ENCODE measurements at places on chromosomes 5 and 9.

GRCh38 chr5:180172447-180173197 lies 36.4 kb downstream of the RASGEF1C start:
- DNase-seq: no peak

DNA sequence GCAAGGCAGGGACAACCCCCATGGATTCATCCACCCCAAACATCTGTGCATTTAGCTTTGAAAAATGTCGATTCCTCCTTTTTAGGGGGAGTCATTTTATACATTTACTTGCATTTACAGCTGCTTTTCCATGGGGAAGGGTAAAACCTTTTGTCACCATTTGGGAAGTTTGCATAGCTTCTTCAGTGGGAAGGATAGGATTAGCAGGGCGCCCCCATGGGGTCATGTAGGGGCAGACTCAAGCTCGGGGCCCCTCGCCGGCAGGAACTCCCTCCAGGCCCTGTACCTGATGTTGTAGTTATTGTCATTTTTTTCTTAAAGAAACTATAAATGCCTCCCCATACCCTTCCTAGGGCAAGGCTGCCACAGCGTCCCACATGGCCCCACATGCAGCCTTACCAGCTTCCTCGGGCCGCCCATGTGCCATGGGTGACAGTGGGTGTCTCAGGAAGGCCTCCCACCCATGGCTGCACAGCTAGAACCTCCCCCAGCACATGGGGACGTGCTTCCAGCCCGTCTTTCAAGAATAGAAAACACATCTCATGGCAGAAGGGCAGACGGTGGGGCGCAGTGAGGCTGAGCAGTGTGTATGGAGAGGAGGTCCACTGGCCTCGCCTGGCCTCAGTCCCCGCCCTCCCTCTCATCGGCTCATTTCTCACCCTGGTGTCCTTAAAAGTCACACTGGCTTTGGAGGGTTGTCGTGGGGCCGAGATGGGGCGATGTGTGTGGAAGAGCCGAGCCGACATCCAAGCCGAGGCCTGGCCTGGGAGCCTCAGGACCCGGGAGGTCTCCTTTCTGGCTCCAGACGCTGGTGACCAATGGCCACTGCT lies 76.1 kb upstream of the OTULINL start:
- DNase-seq: no peak

- no peak for DNase-seq
These were observed 123.5 kb upstream of the SARDH start for GRCh38 chr9:133861692-133862091.

- no peak for DNase-seq
These were observed 362.3 kb upstream of the POU5F2 start for GRCh38 chr5:94103514-94104245.

- peak; percentile 18 for DNase-seq
These were observed 20.1 kb upstream of the TCERG1 start for GRCh38 chr5:146426853-146427618.

- peak; percentile 39 for DNase-seq
These were observed 5.2 kb upstream of the HINT2 start for GRCh38 chr9:35820076-35820475.

- DNase-seq: no peak
These were observed 36.2 kb downstream of the KIF4B start for GRCh38 chr5:155049569-155050383.

DNA sequence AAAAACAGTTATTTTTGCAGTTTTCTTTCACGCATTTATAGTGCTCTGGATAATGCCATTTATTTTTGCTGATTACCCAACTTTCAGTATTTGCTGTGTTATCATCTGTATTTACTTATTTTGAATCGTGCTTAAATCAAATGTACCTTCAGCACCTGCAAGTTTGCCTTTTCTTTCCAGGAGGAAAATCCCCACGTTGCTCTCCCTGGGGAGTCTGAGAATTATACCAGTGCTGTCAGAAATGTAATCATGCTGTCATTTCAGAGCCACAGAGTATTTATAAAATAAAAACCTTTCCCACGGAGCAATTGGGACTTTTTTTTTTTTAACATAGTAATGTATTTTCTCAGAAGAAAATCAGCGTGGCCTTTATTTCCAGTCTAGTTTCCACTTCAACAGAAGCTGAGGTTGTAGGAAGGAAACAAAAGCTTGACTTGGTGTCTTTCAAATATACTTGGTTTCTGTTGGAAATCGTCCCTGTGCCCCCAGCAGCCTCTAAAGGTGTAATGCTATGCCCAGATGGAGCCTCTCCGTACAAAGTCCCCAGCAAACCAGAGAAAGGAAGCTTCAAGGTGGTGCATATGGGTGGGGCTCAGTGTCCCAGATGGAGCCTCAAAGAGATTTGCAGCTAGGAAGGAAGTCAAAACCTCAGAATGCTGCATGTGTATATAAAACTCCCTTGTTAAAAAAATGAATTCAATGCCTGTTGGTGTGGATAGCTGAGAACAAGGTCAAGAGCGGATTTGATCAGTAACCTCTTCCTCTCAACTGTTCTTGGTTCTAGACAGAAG lies 2.1 kb downstream of the GPR150 start:
- no peak for DNase-seq

DNA sequence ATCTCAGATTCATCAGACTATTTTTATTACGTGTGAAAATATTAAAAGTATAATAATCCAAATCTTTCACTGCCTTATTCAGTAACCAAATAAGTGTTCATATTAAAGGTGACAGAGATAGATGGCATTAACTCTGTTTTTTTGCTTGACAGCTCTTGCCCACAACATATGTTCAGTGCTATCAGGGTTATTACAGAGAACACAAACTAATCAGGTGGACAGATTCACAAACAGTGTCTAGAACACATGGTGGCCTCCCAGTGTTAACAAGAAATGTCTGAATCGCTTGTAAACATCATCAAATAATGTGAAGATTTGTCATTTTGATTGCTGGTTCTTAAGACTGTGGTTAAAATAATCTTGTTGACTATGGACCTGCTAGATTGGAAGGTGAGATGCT lies 609.1 kb upstream of the GRAMD2B start:
- DNase-seq: no peak

- no peak for DNase-seq
These were observed 114.8 kb upstream of the COL5A1 start for GRCh38 chr9:134526584-134527477.

- DNase-seq: no peak
These were observed 6.9 kb upstream of the MEIKIN start for GRCh38 chr5:131952301-131952857.

- DNase-seq: no peak
These were observed 307.2 kb downstream of the HTR1A start for GRCh38 chr5:63655043-63655442.

DNA sequence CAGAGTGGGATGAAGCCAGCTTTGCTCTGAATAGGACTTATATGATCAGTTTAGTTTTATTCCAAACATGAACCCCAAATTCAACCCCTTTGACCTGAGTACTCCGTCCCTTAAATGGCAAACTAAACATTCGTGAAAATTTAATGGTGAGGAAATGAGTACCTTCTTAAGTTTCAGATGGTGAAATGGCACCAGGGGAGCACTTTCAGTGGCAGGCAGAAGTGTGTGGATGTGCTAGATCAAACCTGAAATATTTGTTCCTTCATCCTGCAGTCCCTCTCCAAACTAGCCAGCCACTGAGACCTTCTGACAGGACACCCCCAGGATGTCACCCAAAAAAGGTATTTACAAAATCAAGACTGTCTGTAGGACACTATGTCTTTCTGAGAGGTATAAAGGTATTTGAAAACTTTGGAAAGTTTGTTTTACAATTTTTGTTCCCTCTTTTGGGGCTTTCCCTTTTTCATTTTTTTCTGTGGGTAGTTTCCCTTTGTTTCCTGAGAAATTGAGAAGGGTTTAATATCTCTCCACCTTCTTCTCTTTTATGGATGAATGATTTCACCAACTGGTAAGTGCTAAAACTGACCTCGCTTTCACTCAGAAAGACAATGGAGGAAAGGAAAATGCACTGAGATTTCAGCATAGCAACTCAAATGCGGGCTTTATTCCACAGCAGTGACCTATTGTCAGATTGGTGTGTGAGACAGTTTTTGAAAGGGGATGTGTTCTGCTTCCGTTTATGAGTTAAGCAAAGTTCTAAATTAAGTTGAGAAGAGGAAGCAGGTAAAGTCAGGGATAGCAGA lies 127.1 kb downstream of the TMC1 start:
- no peak for DNase-seq
